ENCODE measurements at places on chromosomes 12 and 14. TPM values are rescaled to one million over a fixed set of nuclear protein-coding genes. Genes with fewer than 3 reads are reported as not detected.

Gene LRRC10
- not detected for total RNA-seq

Gene NXPH4
- 0.54 TPM for total RNA-seq

Gene CCDC85C
- total RNA-seq: 5.1 TPM

- no peak for DNase-seq
These were observed 618 bp downstream of the GNPNAT1 start for GRCh38 chr14:52790756-52791222.

- DNase-seq: no peak
These were observed 42.3 kb downstream of the FAR2 start for GRCh38 chr12:29191267-29191850.

Data from activated naive CD4-positive, alpha-beta T cell treated with anti-CD3 and anti-CD28 coated beads, Interleukin-2, amount 50 U/mL, for 72 hours (primary cell).